ENCODE measurements at places on chromosomes 5 and 9. TPM values are rescaled to one million over a fixed set of nuclear protein-coding genes. Genes with fewer than 3 reads are reported as not detected.

DNA sequence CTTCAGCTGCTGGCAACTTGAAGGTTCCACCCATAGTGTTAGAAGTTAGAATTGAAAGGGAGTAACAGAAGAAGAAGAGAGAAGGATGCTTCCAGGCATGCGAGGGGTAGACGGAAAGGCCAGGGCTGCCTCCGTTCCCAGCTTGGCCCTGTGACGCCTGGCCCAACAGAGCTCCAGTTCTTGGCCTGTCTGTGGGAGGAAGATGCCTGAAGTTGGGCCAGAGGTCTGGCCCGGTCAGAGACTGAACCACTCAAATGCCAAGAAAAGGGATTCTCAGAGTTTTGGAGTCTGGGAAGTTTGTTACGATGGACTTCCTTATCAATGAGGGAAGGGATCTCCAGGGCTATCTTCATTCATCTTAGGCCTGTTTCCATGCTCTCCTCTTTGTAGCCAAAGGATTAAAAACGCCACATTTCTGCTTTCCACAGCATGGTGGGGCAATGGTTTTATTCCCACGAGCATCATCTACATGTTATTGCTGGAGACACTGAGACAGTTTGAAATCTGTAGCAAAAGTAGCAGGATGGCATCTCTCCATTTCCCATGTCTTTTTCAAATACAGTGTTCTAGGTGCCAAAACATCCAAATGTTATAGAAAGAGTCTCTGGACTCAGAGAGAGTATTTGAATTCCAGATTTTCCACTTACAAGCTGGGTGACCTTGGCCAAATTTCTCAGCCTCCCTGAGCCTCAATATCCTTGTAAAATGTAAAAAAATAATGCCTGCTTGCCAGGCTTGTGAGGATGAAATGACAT lies 65.4 kb upstream of the ANKRD55 start:
- no peak for DNase-seq

DNA sequence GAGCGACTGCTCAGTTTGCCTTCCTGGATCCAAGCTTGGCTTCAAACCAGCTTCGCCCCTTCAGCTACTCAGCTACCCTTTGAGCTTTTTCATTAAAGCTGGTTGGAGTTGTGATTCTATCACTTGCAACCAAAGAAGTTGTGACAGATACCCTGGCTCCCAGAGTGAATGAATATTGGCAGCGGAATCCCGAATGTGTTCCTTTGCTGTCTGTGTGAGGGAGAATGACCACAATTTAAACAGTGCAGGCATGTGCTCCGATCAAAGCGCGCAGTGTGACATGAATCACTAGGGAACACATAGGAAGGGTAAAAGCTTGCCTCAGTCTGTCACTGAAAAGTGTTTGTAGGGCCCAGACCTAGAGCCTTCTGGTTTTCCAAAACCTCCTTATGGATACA lies 6.6 kb upstream of the AFAP1L1 start:
- no peak for DNase-seq

DNA sequence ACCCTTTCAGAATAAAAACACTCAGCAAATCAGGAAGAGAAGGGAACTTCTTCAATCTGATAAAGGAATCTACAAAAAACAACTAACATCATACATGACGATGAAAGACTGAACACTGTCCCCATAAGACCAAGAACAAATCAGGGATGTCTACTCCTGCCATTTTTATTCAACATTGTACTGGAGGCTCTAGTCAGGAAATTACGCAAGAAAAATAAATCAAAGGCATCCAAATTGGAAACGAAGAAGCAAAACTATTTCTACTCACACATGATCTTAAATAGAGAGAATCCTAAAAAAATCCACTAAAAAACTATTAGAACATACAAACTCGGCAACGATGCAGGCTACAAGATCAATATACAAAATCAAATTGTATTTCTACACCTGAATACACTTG lies 42.3 kb downstream of the IPPK start:
- no peak for DNase-seq

- DNase-seq: no peak
Observed at GRCh38 chr9:115650768-115651167, 502.8 kb upstream of the PAPPA start.

- no peak for DNase-seq
Observed at GRCh38 chr9:107688728-107689127, 199.2 kb upstream of the KLF4 start.

The PHYHD1 gene
- 1.1 TPM for total RNA-seq

The C9orf50 gene
- not detected for total RNA-seq

The ADAMTSL1 gene
- 7.3 TPM for total RNA-seq

The MIGA2 gene
- 18.4 TPM for total RNA-seq
